ENCODE measurements at places on chromosomes 11 and 22.

GRCh38 chr11:14789879-14790484, 102.0 kb downstream of the CYP2R1 start:
- no peak overlapping the region for H3K4me3 ChIP-seq
- H3K27me3 ChIP-seq: no peaks in the 10 kb centered on the region
- H3K36me3 ChIP-seq: no peaks in the 10 kb centered on the region
- H3K27ac ChIP-seq: no peak overlapping the region
- no peaks in the 10 kb centered on the region for H3K4me1 ChIP-seq
- no peak for DNase-seq

DNA sequence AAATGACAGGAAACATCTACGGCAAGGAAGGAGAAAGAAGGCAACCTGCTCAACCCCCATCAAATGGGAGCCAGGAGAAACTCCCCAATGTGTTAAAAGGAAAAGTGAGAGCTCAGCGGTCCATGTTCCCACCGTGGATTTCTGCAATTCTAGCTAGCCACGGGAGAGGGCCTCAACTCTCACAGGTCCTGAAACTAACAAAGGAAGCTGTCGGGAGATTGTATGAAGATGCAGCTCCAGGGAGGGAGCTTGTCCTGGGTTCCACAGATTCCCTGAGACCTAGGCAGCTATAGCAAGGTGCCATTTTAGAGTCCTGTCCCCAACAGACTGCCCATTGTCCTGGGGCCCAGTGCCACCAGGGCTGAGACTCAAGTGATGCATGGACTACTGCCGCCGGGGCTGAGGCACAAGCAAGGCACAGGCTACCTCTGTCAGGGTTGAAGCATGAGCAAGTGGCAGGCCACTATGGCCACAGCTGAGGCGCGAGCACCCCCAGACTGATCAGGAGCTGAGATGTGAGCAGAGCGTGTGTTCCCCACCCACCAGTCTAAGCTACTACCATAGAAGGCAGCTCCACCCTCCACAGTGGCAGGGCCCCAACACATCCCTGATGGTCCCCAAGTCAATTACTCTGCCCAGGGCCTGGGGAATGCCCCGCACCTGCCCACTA, 31.3 kb downstream of the RSF1 start:
- no peak overlapping the region for H3K27ac ChIP-seq
- no peaks in the 10 kb centered on the region for H3K27me3 ChIP-seq
- DNase-seq: no peak
- peaks cover 14% of the 10 kb centered on the region for H3K4me1 ChIP-seq
- peaks cover 35% of the 10 kb centered on the region for H3K36me3 ChIP-seq
- no peak overlapping the region for H3K4me3 ChIP-seq

DNA sequence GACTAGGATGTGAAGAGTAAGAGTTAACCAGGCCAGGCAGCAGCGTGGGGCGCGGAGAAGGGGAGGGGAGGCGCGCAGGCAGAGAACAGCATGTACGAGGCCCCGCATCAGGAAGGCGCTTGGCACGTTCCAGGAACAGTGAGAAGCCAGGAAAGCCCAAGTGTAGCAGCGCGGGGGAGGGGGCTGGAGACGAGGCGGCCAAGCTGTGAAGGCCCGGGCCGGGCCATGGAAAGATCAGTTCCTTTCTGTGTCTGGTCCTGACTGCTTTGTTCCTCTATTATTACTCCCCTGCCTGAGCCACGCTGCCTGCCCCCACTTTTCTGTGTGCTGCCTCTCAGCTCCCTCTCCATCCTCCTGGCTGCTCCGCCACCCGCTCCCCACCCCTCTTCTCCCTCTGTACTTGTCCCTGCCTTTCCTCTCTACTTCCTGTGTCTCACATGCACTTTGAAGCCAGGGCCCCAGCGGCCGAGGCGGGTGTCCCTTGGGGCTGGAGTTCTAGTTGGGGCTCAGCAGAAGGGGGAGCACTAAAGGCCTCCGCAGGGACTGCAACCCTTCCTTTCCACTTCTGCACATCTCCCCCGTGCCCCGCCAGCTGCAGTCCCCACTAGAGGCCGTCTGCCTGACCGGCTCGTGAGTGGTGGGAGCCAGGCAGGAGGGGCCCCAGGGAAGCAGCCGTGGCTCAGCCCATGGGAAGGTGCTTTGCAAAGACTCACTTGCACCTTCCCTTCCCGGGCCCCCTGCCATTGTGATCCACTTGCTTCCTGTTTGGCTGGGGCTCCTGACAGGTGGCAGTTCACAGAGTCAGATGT, 63.7 kb downstream of the PRDM11 start:
- H3K4me3 ChIP-seq: no peak overlapping the region
- H3K4me1 ChIP-seq: peaks cover 18% of the 10 kb centered on the region
- peaks cover 7% of the 10 kb centered on the region for H3K36me3 ChIP-seq

DNA sequence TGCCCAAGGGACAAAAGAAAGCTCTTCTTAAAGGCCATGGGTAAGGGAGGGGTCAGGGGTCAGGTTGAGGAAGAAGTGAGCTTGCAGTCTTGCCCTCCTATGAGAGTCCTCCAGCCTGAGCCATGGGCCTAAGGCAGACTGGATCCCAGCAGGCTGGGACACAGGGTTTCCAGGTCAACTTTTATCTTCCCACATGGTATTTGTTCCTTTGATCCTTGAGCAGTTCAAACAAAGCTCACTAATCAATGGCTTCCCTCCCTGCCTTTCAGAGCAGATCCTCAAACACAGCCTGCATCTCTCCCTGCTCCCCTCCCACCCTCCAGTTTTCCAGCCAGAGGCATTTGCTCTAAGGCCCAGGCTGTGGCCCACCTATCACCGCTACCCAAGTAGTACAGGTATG, 589.3 kb downstream of the INSC start:
- H3K36me3 ChIP-seq: peaks cover 2% of the 10 kb centered on the region
- H3K27me3 ChIP-seq: peaks cover 39% of the 10 kb centered on the region
- H3K27ac ChIP-seq: no peak overlapping the region
- H3K4me1 ChIP-seq: peaks cover 24% of the 10 kb centered on the region

GRCh38 chr11:65897020-65897471, 3.1 kb downstream of the FOSL1 start:
- DNase-seq: no peak
- H3K4me1 ChIP-seq: peaks cover 6% of the 10 kb centered on the region
- no peak overlapping the region for H3K27ac ChIP-seq
- H3K36me3 ChIP-seq: no peaks in the 10 kb centered on the region
- peaks cover 64% of the 10 kb centered on the region for H3K27me3 ChIP-seq

DNA sequence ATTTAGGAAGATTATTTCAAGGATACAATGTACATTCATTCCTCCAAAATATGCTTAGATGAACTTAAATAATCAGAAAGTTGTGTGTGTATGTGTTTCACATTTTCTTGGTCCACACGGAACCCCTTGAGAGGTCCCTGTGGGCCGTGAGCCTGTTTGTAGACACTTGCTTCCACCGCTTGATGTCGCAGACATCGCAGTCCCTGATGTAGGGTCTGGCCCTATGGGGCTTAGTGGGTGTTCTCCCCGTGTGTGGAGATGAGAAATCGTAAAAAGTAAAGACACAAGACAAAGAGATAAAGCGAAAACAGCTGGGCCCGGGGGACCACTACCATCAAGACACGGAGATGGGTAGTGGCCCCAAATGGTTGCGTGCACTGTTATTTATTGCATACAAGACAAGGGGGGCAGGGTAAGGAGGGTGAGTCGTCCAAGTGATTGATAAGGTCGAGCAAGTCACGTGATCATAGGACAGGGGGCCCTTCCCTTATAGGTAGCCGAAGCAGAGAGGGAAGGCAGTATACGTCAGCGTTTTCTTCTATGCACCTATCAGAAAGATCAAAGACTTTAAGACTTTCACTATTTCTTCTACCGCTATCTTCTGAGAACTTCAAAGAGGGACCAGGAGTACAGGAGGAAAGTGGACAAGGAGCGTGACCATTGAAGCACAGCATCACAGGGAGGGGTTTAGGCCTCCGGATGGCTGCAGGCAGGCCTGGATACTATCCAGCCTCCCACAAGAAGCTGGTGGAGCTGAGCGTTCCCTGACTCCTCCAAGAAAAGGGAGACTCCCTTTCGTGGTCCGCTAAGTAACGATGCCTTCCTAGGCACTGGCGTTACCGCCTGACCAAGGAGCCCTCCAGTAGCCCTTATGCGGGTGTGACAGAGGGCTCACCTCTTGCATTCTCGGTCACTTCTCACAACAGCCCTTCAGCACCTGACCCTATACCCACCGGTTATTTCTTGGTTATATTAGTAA, 1.2 kb upstream of the APOBEC3C start:
- H3K36me3 ChIP-seq: no peaks in the 10 kb centered on the region
- H3K27me3 ChIP-seq: peaks cover 3% of the 10 kb centered on the region
- no peak for DNase-seq
- H3K4me1 ChIP-seq: peaks cover 12% of the 10 kb centered on the region

DNA sequence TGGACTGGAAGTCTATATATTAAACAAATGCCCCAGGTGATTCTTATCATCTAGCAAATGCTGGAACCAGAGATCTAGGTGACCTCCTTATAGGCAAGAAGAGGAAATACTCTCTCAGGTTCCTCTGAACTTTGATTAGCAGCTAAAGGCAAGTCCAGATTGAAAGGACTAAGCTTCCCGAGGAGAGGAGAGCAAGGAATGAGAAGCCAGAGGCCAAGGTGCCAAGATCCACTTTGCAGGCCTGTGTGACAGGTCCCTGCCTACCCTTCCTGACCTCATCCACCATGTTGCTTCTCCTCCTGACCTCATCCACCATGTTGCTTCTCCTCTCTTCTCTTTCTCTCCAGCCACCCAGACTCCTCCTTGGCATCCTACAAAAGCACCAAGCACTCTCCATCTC, 173.2 kb downstream of the LARGE1 start:
- H3K4me1 ChIP-seq: peaks cover 31% of the 10 kb centered on the region
- H3K4me3 ChIP-seq: peak overlapping the region; percentile 14
- H3K27ac ChIP-seq: peak overlapping the region; percentile 76
- no peak for DNase-seq

DNA sequence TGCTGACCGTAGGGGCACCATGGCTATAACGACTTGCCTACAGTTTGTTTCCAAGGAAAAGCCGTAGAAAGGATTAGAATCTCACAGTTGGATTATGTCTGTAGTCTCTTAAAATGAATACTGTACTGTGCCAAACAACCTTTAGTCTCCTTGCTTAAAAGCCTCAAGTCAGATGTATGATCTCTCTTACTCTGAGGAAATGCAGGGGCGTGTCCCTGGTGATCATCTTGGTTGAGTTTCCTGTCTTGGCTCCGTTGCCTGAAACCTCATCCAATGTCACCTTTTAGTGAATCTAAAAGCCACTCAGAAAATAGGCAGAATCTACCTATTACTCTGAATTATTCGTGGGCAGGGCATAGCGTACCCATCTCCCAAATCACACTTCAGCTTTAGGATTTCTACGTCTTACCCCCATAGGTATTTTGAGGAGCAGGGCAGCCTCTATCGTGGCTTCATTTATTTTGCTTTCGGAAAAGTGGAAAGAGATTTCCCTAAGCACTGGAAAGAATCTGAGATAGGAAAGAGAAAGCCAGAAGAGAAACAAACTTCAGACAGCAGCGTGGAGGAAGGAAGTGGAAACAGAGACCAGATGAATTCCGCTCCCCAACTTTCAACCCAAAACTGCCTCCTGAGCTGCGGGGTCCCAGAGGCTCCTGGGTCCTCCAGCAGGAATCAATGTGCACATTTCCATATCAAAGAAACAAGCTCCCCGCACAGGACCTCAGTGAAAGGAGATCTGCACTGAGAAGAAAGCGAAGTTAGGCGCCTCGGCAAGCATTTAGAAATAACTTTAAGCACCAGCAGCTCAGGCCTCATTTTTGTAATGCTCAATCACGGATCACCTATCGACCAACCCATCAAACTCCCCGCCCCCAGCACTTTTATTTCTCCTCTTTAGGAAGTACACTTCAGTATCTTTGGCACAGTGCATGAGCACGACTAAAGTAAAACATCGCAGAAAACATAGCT, 245.8 kb downstream of the ETS1 start:
- no peak overlapping the region for H3K27ac ChIP-seq
- H3K4me1 ChIP-seq: peaks cover 4% of the 10 kb centered on the region
- H3K4me3 ChIP-seq: no peak overlapping the region
- DNase-seq: no peak

GRCh38 chr22:25068707-25069106, 116.2 kb downstream of the KIAA1671 start:
- H3K27ac ChIP-seq: no peak overlapping the region
- H3K27me3 ChIP-seq: no peaks in the 10 kb centered on the region
- DNase-seq: no peak
- no peak overlapping the region for H3K4me3 ChIP-seq
- H3K36me3 ChIP-seq: peaks cover 4% of the 10 kb centered on the region
- H3K4me1 ChIP-seq: peaks cover 2% of the 10 kb centered on the region

- no peak overlapping the region for H3K4me3 ChIP-seq
- H3K4me1 ChIP-seq: no peaks in the 10 kb centered on the region
- no peak for DNase-seq
- no peak overlapping the region for H3K27ac ChIP-seq
- no peaks in the 10 kb centered on the region for H3K36me3 ChIP-seq
These were observed 47.8 kb upstream of the ALX4 start for GRCh38 chr11:44357711-44358110.

DNA sequence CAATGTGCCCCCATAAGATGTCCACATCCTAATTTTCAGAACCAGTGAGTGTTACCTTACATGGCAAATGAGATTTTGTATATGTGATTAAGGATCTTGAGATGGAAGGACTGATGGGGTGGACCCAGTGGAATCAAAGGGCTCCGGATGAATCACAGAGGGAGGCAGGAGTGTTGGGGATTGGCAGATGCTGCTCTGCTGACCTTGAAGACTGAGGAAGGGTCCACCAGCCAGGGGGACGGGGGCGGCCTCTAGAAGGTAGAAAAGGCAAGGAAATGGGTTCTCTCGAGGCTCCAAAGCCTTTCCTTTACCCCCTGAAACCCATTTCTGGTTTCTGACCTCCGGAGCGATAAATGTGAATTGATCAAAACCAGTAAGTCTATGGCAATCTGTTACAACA, 18.8 kb downstream of the TMEM218 start:
- no peak overlapping the region for H3K4me3 ChIP-seq
- peaks cover 4% of the 10 kb centered on the region for H3K36me3 ChIP-seq
- no peak overlapping the region for H3K27ac ChIP-seq
- DNase-seq: no peak
- no peaks in the 10 kb centered on the region for H3K4me1 ChIP-seq

- no peak for DNase-seq
- H3K27ac ChIP-seq: peak overlapping the region; percentile 63
- no peak overlapping the region for H3K4me3 ChIP-seq
- H3K36me3 ChIP-seq: no peaks in the 10 kb centered on the region
- H3K27me3 ChIP-seq: peaks cover 28% of the 10 kb centered on the region
These were observed 36.3 kb downstream of the SLC5A1 start for GRCh38 chr22:32079130-32080089.
